ENCODE measurements at places on chromosomes 7 and 10. TPM values are rescaled to one million over a fixed set of nuclear protein-coding genes. Genes with fewer than 3 reads are reported as not detected.

DNA sequence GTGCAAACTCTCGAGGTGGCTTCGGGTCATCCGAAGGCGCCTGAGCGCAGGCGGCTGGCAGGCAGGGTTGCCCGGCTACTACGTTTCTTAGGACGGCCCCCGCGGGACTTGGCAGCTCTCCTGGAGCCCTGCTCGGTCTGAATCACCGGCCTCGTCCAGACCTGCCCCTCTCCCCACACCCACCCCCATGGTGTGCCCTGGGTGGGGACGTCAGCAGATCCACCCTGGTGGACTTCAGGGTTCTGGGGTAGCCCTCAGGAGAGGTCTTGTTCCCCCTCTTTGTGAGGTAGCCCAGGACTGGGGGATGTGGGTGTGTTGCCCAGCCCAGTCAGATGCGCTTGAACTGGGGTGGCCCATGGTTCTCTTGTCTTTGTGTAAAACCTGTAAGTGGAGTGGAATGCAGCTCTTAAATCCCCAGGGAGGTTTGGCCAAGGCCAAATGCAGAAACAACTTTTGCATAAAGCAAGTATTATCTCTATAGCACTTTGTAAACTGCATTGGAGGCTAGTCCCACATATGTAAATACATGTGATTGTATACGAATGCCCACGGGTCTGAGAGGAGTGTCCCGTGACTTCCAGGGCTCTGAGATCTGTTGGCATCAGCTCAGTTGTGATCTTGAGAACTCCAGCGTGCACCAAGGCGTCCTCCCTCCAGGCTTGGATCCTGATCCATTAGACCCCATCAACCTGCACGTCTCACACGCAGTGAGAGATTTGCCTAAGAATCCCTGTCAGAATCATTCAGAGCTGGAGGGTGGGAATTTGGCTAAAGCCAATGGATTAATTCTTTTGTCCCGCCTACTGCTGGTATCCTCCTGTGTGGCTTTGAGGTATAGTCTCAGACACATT is 1.8 kb downstream of the PFKFB3 start:
- DNase-seq, result peak; percentile 14

- DNase-seq, result no peak
Measured at GRCh38 chr10:3104251-3104918, 37.0 kb downstream of the PFKP start.

GRCh38 chr7:5501465-5501864 is 77.8 kb upstream of the TNRC18 start:
- DNase-seq, result no peak

DNA sequence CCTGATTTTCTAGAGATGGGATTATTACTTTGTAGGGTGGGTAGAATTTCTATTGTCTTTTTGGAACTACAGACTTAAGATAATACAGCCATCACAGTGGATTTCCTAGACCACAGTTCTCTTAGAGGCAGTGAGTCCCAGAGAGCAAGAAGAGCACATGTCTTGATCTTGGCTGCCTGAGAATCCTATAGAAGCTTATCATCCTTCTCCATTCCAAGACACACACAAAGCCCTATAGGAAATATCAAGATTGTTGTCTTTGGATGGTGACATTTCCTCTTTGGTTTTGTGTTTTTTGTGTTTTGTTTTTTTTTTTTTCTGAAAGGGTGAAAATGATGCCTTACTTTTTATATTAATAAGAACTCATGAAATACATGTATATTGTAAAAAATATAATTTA is 143.1 kb downstream of the AHR start:
- DNase-seq, result no peak

NRP1 gene
- 0.19 TPM for total RNA-seq

ASCC1 gene
- 57.7 TPM for total RNA-seq

DNA sequence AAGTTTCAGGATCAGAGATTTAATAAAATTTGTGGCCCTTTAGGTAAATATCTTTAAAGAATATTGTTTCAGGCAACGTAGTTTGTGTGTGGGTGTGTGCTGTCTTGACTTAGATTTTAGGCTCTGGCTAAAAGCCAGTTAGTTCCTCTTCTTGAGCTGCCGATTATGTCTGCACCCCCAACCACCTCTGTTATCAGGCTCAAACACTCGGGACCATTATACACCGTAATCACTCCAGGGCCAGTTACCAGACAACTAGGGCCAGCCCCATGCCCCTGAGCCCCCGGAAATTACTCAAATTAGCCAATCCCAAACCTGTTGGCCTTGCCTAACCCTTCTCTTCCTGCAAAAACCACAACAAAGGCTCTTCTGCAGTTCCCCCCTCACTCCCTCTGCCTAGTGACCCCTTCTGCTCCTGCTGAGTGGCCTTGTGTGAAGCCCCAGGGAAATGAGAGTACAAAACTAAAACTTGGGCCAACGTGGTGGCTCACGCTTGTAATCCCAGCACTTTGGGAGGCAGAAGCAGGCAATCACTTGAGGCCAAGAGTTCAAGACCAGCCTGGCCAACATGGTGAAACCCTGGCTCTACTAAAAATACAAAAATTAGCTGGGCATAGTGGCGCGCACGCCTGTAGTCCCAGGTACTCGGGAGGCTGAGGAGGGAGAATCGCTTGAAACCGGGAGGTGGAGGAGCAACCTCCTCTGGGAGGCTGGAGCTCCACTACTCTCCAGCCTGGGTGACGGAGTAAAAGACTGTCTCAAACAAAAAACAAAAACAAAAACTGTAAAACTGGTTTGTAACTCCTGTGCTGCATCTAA is 9.2 kb upstream of the HNRNPF start:
- DNase-seq, result peak; percentile 66

FAM24B gene
- 12.8 TPM for total RNA-seq

DNA sequence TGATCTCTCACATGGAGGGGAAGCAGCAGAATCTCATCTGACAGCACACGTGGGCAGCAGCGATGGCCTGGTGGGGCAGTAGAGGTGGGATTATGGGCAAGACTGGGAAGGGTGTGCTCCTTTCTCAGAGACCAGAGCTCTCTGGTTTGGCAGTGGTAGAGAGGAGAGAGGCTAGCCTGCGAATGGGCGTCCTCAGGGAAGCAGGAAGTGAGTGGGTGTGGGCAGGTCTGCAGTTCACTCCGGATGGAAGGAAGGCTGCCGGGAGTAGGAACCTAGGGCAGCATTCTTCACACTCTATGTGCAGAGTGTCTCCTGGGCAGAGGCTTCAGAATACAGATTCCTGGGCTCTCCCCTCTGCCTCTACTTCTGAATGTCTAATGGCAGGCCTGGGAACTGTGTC is 162.8 kb upstream of the BMPER start:
- DNase-seq, result no peak

- no peak for DNase-seq
Measured at GRCh38 chr7:85102813-85103350, 84.0 kb downstream of the SEMA3D start.

FAM107B gene
- total RNA-seq, result 195 TPM

- DNase-seq, result peak; percentile 54
Measured at GRCh38 chr10:13074563-13075451, 25.2 kb upstream of the OPTN start.

GRCh38 chr10:11934262-11934661 is 108.3 kb downstream of the UPF2 start:
- no peak for DNase-seq

DNA sequence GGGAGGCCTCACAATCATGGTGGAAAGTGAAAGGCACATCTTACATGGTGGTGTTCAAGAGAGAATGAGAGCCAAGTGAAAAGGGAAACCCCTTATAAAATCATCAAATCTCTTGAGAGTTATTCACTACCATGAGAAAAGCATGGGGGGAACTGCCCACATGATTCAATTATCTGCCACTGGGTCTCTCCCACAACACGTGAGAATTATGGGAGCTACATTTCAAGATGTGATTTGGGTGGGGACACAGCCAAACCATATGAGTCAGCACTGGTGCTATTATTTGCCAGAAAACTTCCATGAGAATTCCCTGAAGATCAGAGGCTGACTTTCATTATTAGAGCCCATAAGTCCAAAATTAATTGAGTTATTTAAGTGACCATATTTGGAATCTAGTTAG is 1001.2 kb upstream of the POT1 start:
- no peak for DNase-seq

DNA sequence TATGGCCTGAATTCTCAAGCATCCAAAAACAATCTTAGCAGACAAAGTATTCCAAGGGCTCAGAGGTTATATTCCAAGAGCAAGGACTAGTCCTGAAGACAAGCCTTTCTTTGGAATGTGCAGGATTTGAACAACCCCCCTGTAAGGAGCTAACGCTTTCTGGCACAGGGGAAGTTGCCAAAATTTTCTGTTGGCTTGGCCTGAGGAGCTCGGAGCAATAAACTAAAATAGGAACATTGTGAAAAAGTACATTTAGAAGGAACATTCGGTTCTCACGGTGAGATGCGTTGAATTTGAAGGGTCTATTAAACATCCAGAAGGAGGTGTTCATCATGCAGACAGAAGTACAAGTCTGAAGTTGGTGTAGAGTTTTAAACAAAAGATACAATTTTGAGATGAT is 1030.5 kb upstream of the CELF2 start:
- DNase-seq, result no peak

DNA sequence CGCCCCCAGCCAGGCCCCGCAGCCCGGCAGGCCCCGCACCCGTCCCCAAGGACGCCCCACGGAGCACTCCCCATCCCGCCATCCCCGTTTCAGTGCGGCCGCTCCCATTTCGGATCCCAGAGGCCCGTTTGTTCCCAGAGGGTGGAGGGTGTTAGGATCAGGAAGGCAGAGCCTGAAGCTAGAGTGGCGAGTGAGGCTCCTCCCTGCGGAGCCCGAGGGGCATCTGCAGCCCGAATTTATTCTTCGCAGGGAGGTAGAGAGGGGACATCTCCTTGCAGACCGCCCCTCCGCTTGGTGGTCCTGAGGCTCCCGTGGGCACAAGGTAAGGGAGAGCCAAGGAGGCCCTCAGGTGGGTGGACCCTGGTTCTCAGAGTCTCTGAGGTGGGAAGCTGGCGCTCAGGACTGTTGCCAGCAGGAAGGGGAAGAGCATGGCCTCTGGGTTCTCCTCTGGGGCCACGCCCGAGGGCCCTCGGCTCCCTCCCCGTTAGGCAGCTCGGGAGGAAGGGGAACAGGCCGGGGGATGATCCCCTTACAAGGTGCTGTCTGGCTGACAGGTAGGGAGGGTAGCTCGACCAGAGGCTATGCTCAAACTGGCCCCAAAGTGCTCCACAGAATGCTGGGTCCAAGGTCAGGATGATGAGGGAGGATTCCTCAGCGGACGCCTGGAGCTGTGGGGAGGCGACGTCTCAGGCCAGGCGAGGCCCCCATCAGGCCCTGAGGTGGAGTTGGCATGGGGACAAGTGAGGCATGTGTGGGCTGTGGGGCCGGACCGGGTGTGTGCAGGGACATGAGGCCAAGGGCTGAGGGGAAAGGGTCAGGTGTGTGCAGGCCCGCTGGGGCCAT is 17.4 kb downstream of the POLL start:
- no peak for DNase-seq

DNA sequence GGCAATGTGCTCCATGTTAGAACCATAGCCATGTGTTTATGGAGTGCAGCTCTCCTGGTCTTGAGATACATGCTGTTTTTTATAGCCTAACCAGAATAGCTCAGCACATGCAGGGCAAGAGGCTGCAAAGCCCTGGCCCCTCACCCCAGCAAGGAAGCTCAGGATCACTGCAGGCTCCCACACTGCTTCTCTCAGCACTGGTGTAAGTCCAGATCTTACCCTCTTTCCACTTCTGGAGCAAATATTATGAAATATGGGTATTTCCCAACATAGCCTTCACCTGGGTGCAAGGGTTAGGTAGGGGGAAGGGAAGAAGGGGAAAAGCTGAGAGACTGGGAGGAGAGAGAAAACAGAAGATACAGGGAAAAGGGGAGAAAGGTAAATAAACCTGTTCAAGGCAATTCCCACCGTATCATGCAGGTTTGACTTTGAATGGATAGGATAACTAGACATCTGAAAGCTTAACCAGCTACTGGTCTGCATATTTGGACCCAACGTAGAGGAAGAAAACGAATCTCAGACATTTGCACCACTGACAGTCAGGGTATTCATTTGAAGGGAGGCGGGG is 19.7 kb downstream of the SKIDA1 start:
- DNase-seq, result no peak

DNA sequence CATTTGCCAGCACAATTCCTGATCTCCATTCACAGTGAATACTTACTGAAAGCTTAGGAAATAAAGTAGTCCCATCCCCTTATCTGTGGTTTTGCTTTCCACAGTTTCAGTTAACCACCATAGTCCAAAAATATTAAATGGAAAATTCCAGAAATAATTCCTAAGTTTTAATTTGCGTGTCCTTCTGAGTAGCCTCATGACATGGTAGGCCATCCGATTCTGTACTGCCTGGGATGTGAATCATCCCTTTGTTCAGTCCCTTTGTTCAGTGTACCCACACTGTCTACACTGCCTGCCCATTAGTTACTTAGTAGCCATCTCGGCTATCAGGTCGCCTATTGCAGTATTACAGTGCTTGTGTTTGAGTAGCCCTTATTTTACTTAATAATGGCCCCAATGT is 14.2 kb downstream of the RAB11FIP2 start:
- no peak for DNase-seq

CDNF gene
- 0.96 TPM for total RNA-seq

TMEM196 gene
- not detected for total RNA-seq

- DNase-seq, result no peak
Measured at GRCh38 chr7:1951159-1951536, 281.1 kb downstream of the ELFN1 start.

DNA sequence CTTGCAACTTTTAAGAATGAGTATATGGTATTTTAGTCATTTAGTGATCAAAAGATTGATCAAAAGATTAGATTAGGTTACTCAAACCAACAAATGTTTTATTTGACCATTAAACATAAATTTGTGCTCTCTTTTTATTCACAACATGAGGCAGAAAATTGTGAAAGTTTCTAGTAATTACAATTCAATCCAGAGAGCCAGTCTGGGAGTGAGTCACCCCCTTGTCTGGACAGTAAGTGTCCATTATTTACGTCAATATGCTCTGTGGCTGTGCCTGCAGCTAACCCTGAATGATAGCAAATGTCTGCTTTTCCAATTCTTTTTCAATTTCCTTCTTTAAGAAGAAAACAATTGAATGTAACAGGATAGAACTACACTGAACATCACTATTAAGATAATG is 27.9 kb downstream of the GNG11 start:
- no peak for DNase-seq

DNA sequence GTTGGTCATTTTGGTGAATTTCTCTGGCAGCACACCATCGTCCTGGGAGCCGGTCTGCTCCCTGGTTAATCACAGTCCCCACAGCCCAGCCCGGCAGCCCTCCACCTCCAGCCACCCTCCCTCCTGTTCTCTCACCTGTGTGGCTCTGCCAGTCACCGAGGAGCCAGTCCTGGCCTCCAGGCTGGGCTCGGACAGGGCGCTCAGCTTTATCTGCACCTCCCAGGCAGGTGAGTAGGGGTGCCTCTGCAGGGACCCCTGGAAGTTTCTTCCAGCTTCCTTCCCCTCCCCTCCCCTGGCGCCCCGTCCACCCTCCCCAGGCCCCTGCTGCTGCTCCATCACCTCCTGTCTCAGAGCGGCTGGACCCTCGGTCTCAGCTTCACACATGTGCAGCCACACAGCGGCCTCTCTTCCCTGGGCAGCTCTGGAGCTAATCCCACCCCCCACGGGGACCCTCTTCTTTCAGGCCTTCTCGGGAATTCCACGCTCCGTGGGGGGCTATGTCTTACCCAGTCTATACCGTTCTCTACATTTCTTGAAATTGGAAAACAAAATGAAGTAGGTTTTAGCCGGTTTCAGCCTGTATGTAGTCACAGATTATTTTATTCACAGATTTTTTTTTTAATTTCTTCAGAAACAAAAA is 213.9 kb upstream of the PPP2R2D start:
- DNase-seq, result no peak
